ENCODE measurements at places on chromosomes 3 and 15. TPM values are rescaled to one million over a fixed set of nuclear protein-coding genes. Genes with fewer than 3 reads are reported as not detected.

The NGLY1 gene
- 22.0 TPM for polyA plus RNA-seq

The CIDEC gene
- polyA plus RNA-seq = not detected

The VEPH1 gene
- polyA plus RNA-seq = 0.89 TPM

The CFAP100 gene
- polyA plus RNA-seq = 2.3 TPM

The CHRFAM7A gene
- 0.42 TPM for polyA plus RNA-seq

The GRK7 gene
- 0.16 TPM for polyA plus RNA-seq

The RASGRP1 gene
- 3.1 TPM for polyA plus RNA-seq

The CPEB1 gene
- 1.3 TPM for polyA plus RNA-seq

The TERC gene
- not detected for polyA plus RNA-seq

The ECE2 gene
- 0.42 TPM for polyA plus RNA-seq

The TAGLN3 gene
- 568 TPM for polyA plus RNA-seq

The FOXL2NB gene
- polyA plus RNA-seq = not detected

The XRN1 gene
- polyA plus RNA-seq = 21.1 TPM

The DUOXA2 gene
- not detected for polyA plus RNA-seq

The TFRC gene
- polyA plus RNA-seq = 71.3 TPM

The ACTR8 gene
- polyA plus RNA-seq = 19.7 TPM
